ENCODE measurements at places on chromosomes 11 and 22.

DNA sequence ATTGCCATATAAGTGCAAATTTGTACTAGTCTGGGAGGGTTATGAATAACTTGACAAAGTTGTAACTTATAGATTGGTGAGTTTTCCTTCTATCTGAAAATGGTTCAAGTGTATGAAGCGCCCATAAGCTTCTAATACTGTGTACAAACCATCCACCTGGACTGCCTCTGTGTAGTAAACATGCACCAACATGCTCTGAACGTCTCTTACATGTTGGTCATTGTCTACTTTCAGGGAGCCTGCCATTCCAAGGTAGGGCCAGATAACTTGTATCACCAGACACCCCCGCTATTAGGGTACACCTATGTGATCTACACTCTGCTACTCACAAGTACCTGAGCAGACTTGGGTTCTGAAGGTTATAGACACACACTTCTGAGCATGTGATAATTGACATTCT is 735.5 kb upstream of the API5 start:
- no peak for DNase-seq

- DNase-seq = no peak
Measured at GRCh38 chr11:55367674-55368073, at the start of gene OR4A15. Gene OR4A15, plus strand, starts transcription at chr11:55367974. Its CDS starts 0 bp downstream, at chr11:55367974.

DNA sequence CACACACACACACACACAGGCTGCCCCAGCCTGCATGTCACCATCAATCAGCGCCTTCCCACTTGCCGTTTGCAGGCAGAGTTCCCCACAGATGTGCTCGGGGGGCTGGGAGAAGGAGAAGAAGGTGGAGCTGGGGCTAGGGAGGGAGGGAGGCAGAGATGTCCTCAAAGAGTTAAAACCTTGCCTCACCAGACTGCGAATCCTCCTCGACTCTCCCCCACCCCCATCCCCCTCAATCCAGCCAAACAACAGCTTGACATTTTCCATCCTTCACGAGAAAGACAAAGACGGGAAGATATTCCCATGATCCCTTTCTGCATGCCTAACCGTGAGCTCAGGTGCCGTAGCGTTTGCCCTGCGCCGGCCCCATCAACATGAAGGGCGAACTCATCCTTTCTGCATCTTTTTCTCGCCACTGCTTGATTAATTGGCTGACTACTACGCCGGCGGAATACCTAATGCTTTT is 365.5 kb downstream of the MIAT start:
- DNase-seq = no peak

DNA sequence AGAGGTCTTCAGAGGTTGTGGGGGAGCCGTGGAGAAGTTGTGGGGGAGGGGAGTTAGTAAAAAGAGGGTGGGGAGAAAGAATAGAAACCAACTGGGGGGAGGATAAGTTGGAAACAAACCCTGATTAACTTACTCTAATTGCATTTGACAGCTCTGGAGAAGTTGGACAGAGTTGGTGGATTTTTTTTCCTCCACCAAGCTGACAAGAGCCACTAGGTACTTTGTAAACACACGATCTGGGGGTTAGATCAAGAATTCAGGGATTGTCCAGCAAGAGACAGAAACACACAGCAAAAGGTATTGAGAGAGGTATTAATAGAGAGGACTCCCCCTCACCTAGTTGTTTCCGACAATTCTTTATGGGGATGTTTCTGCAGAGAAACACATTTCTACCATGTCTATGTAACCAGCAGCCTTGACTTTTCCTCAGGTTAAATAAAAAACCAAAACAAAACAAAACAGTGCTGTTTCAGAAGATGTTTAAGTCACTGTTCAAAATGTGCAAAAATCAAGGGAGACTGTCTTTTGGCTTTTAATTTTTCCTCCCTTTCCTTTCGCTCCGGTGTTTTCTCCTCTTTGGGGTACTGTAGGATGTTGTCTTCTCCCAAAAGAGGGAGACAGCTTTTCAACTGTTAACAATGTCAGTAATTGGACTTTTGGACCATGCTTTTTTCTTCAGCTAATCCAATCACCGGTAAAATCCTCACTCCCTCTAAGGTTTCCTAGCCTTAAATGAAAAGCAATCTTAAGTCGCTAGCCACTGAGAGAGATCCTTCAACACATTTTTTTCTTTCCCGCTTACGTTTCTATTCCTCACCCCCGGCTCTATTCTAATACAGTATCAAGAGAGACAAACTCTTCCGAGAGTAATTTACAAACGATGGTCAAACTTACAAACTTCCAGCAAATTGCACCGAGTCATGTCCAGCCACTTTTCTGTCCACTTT is 708 bp downstream of the MAML2 start:
- no peak for DNase-seq

DNA sequence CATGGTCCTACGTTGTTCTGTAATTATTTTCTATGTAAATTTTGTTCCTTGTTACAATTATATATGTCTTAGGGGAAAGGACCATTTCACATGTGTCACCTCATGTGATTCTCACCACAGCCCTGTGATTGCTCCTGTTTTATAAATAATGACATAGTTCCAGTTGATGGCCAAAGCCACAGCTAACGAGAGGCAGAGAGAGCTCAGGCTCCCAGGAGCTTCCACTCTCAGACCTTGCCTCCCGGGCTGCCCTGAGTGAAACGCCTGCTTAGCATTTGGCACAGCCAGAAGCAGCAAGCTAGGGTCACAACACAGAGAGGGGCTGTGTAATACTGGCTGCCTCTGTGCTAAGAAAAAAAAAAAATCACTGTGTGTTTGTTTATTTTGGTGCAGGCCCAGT is 5.9 kb downstream of the TMEM121B start:
- no peak for DNase-seq

GRCh38 chr11:124902616-124903015 is 5.0 kb upstream of the ROBO4 start:
- DNase-seq = no peak

Data from lower leg skin (tissue), 4 donors.